ENCODE measurements at places on chromosomes 5 and 9.

DNA sequence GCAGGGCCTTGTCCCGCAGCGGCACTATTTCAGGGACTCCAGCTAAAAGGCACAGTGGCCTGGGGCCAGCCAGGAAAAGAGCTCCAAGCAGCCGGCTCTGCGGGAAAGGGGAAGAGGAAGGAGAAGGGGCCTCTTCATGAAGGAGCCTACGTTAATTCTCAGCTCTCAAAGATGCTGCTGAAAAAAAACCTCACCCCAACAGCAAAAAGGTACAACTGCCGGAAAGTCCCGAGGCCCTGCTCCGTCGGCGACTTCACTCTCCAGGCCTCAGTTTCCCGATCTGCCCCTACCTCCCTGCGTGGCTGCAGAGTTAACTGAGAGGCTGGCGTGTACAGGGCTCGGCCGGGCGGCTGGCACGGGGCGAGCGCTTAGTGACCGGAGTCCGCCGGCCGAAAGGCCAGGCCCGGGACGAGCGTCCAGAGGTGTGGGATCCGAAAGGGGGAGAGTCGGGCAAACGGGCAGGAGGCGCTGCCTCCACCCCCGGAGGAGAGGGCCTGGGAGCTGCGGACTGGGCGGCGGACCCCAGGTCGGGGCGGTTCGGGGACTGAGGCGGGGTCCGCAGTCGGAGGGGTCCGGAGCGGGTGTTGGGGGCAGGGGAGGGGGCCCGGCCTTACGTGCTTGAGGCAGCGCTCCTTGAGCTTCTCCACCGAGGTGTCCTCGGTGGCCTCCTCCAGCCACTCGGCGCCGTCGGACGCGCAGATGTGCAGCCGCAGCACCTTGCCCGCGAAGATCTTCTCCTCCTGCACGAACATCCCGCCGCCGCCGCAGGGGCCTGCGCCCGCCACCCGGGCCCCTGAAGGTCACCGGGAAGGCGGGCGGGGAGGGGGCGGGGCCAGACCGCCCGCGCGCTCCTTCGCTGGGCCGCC lies 529 bp downstream of the UBAC1 start:
- no peak for DNase-seq

GRCh38 chr5:11507156-11507910 lies 396.9 kb downstream of the CTNND2 start:
- DNase-seq = no peak

DNA sequence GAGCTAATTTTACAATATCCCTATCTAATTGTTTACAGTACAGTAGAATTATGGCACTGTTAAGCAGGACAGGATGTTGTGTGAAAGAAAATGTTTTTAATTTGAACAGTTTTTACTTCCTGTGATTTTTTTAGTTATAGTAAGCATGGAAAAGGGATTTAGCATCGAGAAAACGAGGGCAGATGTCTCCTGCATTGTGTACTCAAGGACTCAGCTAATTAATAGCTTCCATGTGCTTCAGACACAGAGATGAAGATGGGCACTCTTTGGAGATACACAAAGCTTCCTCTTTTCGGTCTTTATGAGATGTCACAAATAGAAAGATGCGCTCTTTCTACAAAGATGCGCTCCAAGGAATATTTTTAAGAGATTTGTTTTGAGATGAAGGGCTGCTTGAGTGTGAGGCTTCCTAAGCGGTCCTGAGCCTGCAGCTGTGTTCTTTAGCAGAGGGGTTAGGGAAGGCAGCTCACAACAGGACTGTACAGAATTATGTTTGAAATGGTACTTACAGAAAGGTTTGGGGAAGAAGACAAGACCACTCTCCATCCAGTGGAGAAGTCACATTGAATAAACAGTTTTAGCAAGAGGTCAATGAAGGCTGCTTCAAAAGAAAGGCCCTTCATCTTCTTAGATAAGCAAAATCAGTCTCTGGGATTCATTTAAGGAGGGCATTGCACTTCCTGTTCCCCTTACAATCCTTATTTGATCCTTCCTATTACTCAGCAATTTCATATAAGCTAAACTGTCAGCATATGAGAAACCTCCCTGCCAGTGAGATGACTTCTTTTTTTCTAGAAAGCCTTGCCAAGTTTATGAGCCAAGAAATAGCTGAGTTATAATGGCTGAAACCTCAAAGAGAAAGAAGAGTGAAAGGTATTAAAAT lies 311.5 kb downstream of the EFNA5 start:
- DNase-seq = no peak

DNA sequence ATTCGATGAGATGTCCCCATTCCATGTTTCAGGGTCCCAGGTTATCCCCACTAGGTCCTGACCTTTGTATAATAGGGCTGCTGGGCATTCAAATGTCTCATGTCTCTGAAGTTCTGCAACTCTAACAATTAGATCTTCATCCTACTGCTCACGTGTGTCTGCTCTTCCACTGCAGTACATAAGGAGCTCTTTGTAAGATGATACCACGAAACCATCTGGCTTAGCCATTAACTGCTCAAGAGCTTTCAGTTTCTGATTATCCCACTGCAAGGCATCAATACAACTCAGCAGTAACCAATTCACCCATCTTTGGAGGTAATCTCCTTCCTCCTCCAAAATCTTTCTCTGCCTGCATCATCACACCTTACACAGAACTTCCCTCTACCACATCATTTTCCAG lies 49.9 kb upstream of the PPP2CA start:
- no peak for DNase-seq

DNA sequence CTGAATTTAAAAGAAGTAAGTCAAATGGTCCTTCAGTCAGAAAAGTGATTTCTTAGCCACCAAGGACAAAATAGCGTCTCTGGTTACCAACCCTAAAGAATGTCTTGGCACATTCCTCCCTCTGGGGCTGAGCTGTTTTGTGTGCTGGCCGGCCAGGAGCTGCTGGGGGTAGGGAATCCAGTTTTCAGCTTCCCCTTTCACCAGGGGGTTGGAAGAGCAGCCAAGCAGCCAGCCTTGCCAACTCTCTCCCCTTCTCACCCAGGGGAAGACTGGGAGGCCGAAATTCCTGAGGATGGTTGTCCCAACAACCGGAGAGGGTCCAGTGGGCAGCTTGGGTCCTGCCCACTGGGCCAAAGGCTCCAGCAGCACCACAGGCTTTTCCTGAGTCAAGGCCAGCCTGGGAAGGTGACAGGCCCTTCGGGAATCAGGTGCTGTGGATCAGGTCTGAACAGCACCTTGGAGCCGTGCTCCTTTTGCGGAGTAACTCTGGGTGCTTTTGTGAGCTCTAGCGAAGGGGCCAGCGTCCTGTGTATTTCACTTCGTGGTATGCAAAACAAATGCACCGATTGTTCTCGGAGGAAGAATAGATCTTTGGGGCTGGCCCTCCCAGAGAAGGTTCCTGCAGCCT lies 4.2 kb downstream of the WWC1 start:
- no peak for DNase-seq

- DNase-seq = no peak
Observed at GRCh38 chr5:132962429-132963021, 909 bp downstream of the AFF4 start.

GRCh38 chr5:1005904-1006655 lies 2.5 kb upstream of the NKD2 start:
- no peak for DNase-seq

GRCh38 chr9:124078641-124079040 lies 67.1 kb downstream of the LHX2 start:
- no peak for DNase-seq

- DNase-seq = no peak
Observed at GRCh38 chr9:104322596-104322995, 181.5 kb upstream of the OR13F1 start.

GRCh38 chr5:140348104-140348503 lies 1.7 kb upstream of the HBEGF start:
- DNase-seq = no peak

DNA sequence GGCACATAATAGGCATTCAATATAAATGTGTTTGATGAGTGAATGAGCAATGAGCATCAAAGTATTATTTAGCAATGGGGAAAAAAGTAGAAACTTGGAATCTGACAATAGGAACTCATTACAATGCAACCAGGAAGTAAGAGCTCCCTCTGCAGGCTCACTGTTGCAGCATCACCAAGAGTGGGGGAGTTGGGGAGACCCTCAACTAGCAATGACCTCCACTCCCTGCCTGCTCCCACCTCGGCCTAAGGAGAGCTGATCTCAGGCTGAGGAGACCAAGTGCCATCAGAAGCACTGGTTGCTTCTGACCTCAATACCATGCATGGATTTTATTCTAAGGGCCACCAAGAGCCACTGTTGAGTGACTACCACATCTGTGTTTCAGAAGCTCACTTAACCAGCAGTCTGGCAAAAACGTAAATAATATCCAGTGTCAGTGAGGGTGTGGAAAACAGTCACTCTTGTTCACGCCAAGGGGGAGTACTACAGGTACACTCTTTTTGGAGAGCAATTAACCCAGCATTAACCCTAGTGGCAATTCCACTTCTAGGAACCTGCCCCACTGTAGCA lies 8.0 kb downstream of the VDAC1 start:
- DNase-seq = no peak

GRCh38 chr9:119298076-119298853 lies 71.0 kb downstream of the BRINP1 start:
- no peak for DNase-seq

DNA sequence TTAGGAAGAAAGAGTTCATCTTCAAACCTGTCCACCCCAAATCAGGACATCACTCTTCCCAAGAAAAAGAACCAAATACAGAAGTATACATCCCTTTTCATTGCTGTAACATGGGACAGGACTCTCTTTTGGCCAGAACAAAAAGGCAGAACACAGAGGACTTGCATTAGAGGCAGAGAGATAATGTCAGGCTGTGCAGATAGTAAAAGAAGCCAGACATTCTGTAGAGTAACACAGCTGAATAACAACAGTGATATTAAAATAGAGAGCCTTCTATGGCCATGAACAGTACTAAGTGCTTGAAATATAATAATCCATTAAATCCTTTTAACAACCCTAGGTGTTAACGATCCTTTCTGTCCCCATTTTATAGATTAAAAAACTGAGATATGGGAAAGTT lies 437.2 kb downstream of the NFIB start:
- DNase-seq = no peak

- DNase-seq = no peak
Observed at GRCh38 chr5:149901511-149901910, 43.1 kb downstream of the PDE6A start.

- DNase-seq = no peak
Observed at GRCh38 chr9:100428871-100429654, 2.1 kb downstream of the MSANTD3 start.

DNA sequence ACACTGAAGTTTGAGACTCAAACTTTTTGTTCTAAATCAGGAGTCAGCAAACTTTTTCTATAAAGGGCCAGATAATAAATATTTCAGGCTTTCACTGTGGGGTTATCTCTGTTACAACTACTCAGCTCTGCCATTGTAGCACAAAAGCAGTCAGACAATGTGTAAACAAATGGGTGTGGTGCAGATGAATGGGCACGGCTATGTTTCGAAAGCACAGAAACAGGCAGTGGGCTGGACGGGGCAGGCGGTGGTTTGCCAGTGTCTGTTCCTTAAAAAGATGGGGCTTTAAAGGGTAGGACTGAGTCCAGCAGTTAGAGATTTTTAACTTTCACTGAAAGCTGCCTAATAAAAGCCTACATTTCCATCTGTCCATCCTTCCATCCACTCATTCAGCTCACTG lies 48.9 kb downstream of the PFDN1 start:
- DNase-seq = no peak
